Naive B cell (primary cell): ENCODE measurements at places on chromosomes 6 and 20. TPM values are rescaled to one million over a fixed set of nuclear protein-coding genes. Genes with fewer than 3 reads are reported as not detected.

- H3K4me3 ChIP-seq, result no peak overlapping the region
- no peak overlapping the region for H3K27ac ChIP-seq
- peaks cover 4% of the 10 kb centered on the region for H3K4me1 ChIP-seq
Measured at GRCh38 chr6:122681705-122682104, 71.5 kb downstream of the PKIB start.

DNA sequence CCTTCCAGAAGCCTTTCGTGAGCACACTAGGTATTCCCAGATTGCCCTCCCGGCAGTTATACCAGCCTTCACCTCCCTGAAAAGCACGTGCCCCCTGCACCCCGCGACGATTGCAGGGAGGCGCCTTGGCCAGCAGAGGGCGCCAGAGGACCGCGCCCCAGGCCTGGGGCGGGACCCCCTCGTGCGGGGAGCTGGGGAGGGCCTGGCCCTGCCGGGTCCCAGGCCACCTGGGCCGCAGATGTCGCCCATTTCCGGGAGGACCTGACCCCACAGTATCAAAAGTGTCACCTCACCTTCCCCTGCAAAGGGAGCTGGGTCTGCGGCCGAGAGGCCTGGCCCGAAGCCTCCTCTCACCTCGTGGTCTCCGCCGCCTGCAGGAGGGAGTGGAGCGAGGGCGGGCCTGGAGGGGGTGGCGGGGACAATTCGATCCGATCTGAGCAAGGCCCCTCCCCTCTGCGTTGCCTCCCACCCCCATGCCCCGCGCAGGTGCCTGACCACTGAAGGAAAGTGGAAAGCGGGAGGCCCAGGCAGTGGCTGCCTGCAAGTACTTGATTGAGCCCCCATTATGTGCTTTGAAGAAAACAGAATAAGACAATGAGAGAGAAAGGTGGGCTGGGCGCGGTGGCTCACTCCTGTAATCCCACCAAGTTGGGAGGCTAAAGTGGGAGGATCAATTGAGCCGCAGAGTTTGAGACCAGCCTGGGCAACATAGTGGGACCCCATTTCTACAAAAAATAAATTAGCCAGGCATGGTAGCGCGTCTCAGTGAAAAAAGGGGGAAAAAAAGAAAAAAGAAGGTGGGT lies 3.5 kb upstream of the SNAI1 start:
- H3K27me3 ChIP-seq, result no peaks in the 10 kb centered on the region
- H3K4me3 ChIP-seq, result no peak overlapping the region
- no peaks in the 10 kb centered on the region for H3K36me3 ChIP-seq
- DNase-seq, result peak; percentile 64
- peaks cover 16% of the 10 kb centered on the region for H3K4me1 ChIP-seq

DNA sequence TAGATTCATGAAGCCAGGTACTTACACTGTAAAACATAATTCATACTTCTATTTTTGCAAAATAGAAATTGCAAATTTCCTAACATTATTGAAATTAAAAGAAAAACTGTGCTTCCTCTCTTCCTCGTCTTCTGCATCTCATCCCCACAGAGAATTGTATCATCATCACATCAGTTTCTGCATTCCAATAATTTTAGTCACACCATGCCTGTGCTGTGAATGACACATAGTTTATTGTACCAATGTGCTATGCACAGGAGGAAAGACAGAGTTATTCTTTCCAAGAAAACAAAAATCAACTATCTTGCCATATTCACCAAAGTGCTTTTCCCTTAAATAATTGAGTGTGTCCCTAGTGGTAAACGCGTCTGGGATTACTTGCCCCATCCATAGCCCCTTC lies 38.1 kb upstream of the FAM135A start:
- H3K27me3 ChIP-seq, result peaks cover 31% of the 10 kb centered on the region
- H3K27ac ChIP-seq, result no peak overlapping the region
- H3K4me1 ChIP-seq, result no peaks in the 10 kb centered on the region
- H3K4me3 ChIP-seq, result no peak overlapping the region
- no peak for DNase-seq

GRCh38 chr6:113050979-113051378 lies 703.8 kb downstream of the RFPL4B start:
- no peak for DNase-seq
- no peaks in the 10 kb centered on the region for H3K36me3 ChIP-seq
- no peak overlapping the region for H3K27ac ChIP-seq
- peaks cover 3% of the 10 kb centered on the region for H3K27me3 ChIP-seq
- H3K4me3 ChIP-seq, result no peak overlapping the region

GRCh38 chr6:6479785-6480184 lies 108.7 kb upstream of the LY86 start:
- H3K4me3 ChIP-seq, result no peak overlapping the region
- DNase-seq, result no peak
- H3K36me3 ChIP-seq, result peaks cover 7% of the 10 kb centered on the region
- peaks cover 17% of the 10 kb centered on the region for H3K27me3 ChIP-seq
- no peaks in the 10 kb centered on the region for H3K4me1 ChIP-seq

DNA sequence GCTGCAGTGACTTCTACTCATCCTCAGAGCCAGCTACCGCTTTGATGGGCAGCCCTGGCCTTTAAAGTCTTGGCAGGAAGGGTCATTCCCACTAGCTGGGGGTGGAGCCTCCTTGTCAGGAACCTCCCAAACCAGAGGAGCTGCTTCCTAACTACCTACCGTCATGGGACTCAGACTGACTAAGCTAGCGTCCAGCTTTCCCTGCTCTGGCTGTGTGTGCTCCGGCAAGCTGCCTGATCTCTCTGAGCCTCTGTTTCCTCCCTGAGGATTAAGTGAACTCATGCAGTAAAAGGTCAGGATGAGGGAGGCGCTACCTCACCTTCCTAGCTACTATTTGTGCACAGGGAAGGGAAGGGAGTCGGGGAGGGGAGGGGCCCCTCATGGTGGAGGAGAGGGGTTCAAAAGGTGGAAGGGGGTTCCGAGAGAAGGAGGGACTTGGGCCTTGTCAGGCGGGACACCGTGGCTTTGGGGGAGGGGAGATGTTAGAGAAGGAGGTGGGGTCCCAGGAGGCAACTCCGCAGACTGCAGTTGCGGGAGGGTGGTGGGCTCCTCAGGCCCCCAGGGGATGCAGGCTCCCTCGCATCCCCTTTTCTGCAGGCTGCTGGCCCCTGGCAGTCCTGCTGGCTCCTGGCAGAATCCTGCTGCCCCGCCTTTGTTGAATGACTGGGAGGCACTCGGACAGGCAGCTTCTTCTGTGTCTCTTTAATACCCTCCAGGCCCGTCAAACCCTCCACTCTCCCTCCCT lies 9.8 kb downstream of the DUSP15 start:
- H3K4me3 ChIP-seq, result peak overlapping the region; percentile 54
- no peak overlapping the region for H3K27ac ChIP-seq
- peaks cover 5% of the 10 kb centered on the region for H3K27me3 ChIP-seq
- peaks cover 24% of the 10 kb centered on the region for H3K4me1 ChIP-seq
- DNase-seq, result no peak

DNA sequence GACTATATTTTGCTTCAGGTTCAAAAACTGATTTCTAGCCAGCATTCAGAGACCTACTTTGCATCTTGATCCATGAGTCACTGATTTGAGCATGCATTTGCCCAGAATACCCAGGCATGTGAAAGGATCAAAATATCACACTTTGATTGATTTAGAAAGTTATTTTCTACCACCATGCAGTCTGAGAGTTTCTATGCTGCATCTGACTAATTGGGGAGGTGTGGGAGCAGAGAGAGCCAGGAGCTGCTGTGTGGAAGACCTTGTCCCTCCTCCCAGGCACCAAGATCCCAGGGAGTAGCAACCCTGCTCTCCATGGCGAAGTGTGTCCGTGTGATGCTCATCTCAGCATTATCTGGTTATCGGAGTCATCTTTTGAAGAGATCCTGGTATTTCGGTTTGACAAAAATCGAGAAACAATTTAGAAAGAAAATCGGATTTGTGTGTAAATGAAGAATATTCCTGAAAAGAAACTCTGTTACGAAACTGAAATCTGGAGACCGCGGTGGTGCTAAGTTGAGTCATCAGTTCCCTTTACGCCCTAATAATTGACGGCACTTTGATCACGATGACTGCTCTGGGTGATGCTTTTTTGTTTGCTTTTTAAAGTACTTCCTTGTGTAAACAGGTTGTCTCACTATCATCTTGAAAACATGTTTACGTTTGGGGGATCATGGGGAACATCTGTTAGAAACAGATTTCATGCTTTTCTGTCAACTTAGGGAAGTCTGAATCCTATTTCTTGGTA lies 193.4 kb downstream of the BACH2 start:
- H3K4me1 ChIP-seq, result peaks cover 71% of the 10 kb centered on the region
- DNase-seq, result no peak
- peaks cover 27% of the 10 kb centered on the region for H3K36me3 ChIP-seq
- no peaks in the 10 kb centered on the region for H3K27me3 ChIP-seq
- peak overlapping the region; percentile 81 for H3K27ac ChIP-seq
- H3K4me3 ChIP-seq, result peak overlapping the region; percentile 16

GRCh38 chr6:26431258-26432172 lies 8.8 kb upstream of the BTN3A3 start:
- H3K36me3 ChIP-seq, result no peaks in the 10 kb centered on the region
- H3K27ac ChIP-seq, result no peak overlapping the region
- no peaks in the 10 kb centered on the region for H3K4me1 ChIP-seq
- no peak for DNase-seq
- H3K27me3 ChIP-seq, result no peaks in the 10 kb centered on the region
- H3K4me3 ChIP-seq, result no peak overlapping the region

DNA sequence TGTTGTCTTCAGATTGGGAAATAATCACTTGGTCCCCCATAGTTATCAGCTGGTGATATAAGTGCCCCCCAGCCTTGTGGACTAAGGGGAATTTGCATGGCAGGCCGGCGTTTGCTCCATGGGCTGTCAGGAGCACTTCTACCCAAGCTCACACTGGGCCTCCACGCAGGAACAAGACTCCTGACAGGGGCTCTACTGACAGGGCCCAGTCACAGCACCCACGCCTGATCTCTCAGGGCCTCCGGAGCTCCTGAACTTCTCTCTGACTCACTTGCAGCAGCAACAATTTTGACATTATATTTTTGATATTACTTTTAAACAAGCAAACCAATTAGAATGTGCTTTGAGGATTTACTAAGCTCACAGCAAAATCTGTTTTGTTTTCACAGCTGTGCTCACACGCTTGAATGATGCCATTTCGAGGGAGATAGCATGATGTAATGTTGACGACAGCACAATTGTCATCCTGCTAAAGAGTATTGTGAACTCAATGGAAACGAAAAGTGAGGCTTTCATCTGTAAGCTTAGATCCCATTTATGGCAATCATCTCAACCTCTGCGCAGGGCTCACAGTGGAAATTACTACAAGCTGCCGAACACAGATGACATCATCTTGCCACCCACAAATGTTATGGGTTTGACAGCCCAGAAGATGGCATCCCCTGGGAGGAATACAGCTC lies 28.7 kb upstream of the TXNDC5 start:
- no peaks in the 10 kb centered on the region for H3K27me3 ChIP-seq
- no peaks in the 10 kb centered on the region for H3K36me3 ChIP-seq
- peak overlapping the region; percentile 18 for H3K4me3 ChIP-seq
- DNase-seq, result no peak
- peaks cover 23% of the 10 kb centered on the region for H3K4me1 ChIP-seq
- H3K27ac ChIP-seq, result peak overlapping the region; percentile 16

- no peaks in the 10 kb centered on the region for H3K36me3 ChIP-seq
- no peak overlapping the region for H3K4me3 ChIP-seq
- H3K27ac ChIP-seq, result no peak overlapping the region
- peaks cover 81% of the 10 kb centered on the region for H3K27me3 ChIP-seq
- no peak for DNase-seq
Measured at GRCh38 chr6:30394139-30394538, 49.2 kb downstream of the RPP21 start.

DNA sequence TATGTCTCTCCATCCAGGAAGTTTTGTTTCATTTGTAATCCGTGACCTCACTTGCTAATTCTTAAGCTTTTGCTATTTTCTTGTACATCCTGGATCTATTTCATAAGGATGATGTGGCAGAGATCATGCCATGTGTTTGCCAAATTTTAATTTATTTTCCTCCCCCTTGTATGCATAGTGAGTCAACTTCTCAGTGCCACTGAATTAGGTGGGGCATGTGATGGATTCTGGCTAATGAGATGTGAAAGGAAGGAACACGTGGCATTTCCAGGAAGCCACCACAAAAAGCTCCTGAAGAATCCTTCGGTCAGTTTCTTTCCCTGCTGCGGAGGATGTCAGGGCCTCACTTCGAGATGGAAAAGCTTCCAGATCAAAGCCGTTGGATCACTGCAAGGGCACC lies 86.2 kb upstream of the PRL start:
- H3K27ac ChIP-seq, result no peak overlapping the region
- H3K4me3 ChIP-seq, result no peak overlapping the region
- H3K4me1 ChIP-seq, result no peaks in the 10 kb centered on the region
- no peaks in the 10 kb centered on the region for H3K36me3 ChIP-seq
- DNase-seq, result no peak

DNA sequence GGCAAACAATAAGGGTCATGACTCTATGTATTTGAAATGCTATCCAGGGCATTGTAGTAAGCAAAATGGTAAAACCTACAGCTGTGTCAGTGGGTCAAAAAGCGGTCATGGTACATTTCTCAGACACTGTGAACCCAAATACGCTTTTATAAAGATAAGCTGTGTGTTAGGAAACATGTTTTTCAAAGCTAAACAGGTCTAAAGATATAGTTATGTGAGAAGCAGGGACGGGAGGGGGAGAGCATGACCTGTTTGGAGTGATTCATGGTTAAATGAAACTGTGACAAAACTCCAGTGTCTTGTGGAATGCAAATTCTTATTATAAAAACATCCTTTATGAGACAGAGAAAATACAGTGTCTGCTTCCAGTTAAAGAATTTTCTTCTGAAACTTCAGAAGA lies 205.4 kb upstream of the BMP2 start:
- DNase-seq, result no peak
- no peaks in the 10 kb centered on the region for H3K27me3 ChIP-seq
- no peak overlapping the region for H3K27ac ChIP-seq
- no peaks in the 10 kb centered on the region for H3K36me3 ChIP-seq
- no peaks in the 10 kb centered on the region for H3K4me1 ChIP-seq

- no peaks in the 10 kb centered on the region for H3K4me1 ChIP-seq
- no peak overlapping the region for H3K27ac ChIP-seq
- no peak overlapping the region for H3K4me3 ChIP-seq
- no peak for DNase-seq
- no peaks in the 10 kb centered on the region for H3K36me3 ChIP-seq
Measured at GRCh38 chr6:55445648-55446204, 118.5 kb downstream of the GFRAL start.

DNA sequence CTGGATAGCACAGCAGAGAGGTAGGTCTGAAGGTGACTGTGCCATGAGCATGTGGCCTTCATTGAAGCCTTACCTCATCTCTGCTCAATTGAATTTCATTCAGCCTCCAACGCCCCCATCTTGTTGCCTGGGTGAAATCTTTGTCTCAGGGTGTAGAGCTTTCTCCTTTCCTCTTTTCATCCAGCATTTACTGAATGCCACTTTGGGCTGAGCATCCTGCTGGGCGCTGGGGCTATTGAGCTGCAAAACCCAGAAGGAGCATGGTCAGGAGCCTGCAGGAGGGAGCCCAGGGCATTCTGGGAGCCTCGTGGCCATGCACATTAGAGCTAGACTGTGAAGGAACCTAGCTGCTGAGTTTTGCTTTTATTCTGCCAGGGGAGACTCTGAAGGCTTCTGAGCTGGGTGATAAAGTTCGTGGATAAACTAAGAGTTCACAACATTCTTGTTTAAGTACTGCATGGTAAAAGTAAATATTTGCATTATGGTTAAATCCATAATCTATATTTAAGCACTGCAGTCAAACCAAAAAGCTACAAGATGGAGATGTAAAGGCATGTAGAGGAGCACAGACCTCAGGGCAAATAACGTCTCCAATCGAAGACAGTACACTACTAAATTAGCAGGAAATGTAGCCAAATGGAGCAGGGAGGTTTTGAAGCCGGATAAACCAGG lies 13.2 kb upstream of the ASXL1 start:
- no peak overlapping the region for H3K4me3 ChIP-seq
- DNase-seq, result no peak
- H3K4me1 ChIP-seq, result peaks cover 14% of the 10 kb centered on the region

The PPIL6 gene
- 2.2 TPM for polyA plus RNA-seq

The TUBB1 gene
- 2.5 TPM for polyA plus RNA-seq

The RPS21 gene
- polyA plus RNA-seq, result 1,712 TPM
